Activated CD4-positive, CD25-positive, alpha-beta regulatory T cell (primary cell): ENCODE measurements at places on chromosomes 4 and X.

- no peak for DNase-seq
Measured at GRCh38 chr4:94957030-94957429, 199.3 kb downstream of the BMPR1B start.

GRCh38 chr4:20787940-20788665, 87.8 kb downstream of the PACRGL start:
- DNase-seq, result no peak

DNA sequence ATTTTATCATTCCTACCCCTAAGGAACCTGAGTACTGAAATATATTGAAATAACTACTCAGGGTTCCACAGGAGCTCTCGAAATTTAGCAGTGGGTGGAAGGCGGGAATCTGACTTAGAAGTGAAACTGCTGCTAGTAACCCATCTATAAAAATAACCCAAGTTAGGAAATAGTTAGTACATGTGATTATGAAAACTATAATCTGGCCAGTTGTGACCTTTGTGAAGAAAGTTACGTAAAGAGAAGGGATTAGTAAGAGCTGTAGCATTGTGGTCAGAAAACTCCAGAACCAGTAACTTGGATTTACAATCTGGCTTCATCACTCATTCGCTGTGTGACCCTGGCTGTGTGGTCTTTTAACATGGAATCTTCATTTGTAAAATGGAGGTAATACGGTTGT, 175.5 kb downstream of the RAPGEF2 start:
- DNase-seq, result no peak

GRCh38 chrX:2592279-2592678, 91.5 kb upstream of the DHRSX start:
- DNase-seq, result no peak

DNA sequence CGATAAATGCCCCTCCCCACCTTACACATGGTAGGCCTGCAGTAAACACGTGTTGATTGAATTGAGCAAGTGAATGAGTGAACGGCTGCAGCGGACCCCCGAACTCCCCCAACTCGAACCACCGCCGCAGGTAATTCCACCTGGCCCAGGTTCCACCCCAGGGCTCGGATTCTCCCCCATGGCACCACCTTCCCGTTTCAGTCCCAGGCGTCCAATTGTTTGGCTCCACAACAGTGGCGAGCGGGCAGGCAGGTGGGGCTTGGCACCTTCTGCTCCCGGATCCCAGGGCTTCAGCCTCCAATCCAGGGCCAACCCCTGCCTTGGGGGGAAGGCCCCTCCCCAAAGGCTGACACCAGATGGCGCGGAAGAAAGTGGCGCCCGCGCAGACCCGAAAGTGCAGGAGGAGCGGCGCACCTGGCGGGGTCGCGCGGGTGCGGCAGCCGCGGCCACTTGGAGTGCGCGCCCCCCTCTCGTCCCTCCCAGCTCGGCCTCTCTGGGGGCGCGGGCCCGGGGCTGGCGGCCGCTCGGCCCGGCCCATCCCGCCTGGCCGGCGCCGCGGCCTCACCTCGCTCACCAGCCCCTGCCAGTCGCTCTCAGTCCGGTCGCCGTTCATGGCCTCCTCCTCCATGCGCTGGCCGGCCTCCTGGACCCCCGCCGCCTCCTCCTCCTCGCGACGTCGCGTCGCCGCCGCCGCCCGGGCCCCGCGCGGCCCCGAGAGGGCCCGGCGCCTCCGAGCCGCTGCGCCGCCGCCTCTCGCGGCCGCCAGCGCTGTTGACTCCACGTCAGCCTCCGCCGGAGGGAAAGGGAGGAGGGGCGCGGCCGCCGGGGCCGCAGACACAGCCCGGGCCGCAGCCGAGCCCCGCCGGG, at the start of gene CCDC149:
Gene CCDC149, minus strand, starts transcription at position 791 of the 867 bp plus-strand sequence. Its CDS starts 178 bp downstream, at position 613.
- DNase-seq, result no peak

DNA sequence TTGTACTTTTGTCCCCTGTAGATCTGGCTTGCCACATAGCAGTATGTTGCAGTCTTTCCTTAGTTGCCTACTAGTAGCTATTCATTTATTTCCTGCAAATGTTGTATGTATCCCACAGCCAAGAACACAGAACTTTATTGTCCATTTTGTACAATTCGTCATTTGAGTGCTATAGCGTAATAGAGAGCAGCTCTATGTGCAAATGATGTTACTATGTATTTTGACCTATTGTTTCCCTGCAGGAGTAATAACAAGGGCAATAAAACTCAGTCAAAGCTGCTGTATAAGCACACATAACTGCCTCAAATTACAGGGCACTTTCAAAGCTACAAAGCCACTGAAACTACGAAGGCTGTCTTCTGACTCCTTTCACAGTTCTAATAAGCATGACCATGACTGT, 48.1 kb downstream of the NRK start:
- DNase-seq, result no peak

DNA sequence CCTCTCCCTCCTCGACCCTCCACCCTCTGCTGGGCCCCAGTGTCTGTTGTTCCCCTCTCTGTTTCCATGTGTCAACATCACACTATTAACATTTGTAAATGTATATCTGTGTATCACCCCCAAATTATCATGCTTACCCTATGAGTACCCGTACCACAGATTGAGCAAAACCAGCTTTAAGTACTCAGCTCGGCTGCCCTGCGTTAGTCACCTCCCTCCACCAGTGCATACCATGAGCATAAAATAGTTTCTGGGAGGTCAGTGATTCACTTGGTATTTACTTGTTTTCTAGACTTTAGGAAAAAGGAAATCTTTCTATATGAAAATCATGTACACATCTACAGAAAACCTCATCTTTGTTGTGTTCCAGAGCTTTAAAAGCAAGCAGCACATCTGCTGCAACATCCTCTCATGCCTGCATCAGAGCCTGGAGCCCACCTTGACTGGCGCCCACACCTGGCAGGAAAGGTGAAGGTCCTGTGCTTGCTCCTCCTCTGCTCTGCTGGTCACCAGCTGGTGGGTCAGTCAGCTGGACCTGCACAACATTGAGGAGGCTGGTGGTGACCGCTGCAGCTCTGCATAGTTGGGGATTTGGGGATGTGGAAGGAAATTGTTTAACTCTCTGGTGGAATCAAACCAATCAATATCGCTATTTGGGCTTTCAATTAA, 214.4 kb upstream of the KLF3 start:
- no peak for DNase-seq
